M059J (cell line): ENCODE measurements at places on chromosomes 2 and 18.
A peak's percentile ranks its signal among the peaks of the same experiment; 100 is the strongest.

DNA sequence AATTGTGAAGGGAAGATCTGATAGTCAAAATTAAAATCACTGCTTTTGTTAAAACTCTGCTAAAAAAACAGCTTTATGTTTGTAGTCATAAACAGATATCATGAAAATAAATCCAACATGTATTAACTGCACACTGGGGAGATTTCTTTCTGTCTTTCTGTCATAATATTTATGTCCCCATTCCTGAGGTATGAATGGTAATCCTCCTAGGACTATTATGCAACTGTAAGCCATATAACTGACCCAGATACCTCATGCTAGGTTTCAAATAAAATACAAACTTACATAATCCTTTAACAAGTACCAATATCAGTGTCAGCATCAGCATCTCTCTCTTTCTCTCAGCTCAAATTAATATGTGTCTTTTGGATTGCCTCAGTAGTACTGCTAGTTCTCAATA lies 18.2 kb downstream of the IFIH1 start:
- DNase-seq = no peak

DNA sequence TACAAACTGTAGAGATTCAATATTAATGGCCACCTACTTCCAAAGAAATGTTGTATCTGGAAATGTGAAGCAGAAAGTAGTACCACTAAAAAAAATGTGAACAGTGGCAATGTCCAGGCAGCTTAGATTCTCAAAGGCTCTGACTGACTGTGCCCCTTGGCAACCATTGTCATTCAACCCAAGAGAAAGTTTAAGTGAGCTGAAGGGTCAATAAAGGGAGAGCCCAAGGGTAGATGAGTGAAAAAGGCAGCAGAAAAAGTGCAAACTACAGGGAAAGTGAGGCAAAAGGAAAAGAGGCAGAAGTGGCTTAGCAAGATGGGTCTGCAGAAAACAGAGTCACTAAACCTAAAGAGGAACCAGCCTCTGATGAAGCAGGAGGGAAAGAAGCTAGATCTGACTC lies 802.9 kb downstream of the CPS1 start:
- no peak for DNase-seq

- no peak for DNase-seq
Measured at GRCh38 chr2:181140928-181141327, 160.5 kb downstream of the UBE2E3 start.

DNA sequence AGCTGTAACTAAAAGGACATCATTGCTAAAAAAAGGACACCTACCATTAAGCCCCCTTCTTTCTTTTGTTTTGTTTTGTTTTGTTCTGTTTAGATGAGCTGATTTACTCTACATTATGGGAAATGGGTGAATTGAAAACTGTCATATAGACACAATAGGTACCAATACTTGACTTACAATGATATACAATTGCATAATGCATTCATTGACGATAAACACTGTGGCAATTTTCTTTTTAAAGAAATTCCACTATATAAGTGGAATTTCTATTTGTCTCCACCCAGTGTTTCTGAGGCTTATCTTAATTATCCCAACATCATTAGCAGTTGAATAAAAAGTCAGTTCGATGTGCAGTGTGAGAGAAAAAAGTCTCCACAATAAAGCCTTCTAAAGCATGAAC lies 282.1 kb downstream of the BCL2 start:
- DNase-seq = no peak

DNA sequence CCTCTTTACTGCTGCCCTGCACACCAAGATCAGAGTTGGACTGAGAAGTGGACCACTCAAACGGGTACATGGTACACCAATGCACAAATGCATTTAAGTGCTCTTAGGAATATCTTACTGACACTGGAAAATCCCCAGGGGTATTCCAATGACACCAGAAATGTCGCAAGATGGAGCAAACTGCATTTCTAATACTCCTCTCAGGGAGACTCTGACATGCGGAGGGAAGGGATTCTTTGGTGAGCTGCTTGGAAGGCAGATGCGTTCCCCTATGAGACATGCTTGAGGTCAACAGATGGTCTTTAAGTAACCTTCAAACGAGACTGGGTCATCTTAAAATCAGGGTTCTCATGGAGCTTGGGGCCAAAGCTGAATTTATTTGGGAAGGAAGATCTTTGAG lies 521.8 kb upstream of the TCF4 start:
- DNase-seq = no peak

DNA sequence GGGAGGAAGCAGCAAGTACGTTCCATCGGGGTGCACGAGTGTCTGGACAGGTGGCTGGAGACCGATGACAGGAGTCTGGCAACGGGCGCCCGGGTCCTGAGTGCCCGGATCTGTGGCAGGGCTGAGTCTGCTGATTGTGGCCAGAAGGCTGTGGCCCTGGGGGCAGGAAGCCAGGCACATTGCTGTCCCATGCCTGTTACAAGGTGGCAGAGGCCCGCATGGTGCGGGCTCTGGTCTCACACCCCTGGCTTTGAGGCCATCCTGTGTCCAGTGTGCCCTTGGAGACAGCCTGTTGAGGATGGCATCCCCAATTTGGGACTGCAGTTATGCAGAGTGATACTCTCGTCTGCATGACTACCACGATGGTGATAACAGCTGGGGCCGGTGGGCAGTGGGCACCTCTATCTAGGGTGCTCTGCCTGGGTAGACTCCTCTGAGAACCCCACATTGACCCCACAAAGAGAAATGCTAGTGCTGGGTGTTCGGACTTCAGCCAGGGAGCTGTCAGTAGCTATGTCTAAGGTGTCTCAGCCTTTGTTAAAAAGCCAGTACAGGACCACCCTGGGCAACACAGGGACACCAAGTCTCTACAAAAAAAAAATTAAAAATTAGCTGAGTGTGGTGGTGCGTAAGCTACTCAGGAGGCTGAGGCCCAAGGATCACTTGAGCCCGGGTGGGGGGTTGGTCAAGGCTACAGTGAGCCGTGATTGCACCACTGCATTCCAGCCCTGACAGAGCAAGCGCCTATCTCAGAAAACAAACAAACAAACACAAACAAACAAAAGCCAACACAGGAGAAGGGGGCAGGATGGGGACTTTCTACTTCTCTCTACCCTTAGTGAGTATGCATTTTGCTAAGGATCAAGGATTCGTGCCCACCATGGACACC lies 88.3 kb downstream of the RHOB start:
- DNase-seq = no peak

- peak; percentile 27 for DNase-seq
Measured at GRCh38 chr2:44351088-44351487, 10.2 kb downstream of the PREPL start.
